ENCODE measurements at places on chromosomes 12 and 14.

- no peak for DNase-seq
Measured at GRCh38 chr12:46332260-46332659, 40.3 kb downstream of the SLC38A2 start.

DNA sequence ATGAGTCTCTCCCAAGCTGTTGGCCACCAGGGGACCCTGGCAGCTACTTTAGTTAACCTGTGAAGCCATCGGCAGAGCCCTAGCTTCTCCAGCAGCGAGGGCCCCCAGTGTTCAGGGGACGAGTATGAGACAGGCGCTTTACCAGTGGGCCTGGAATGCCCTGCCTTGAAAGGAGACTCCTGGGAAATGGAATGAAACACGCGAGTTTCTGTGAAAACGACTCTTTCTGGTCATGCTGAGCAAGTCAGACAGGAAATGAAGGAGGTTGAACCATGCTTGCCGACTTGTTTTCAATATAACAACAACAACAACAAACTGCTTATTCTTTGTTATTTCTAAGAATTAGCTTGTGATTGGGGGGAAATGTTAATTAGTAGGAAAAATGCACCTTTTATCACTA, 42.9 kb downstream of the SFSWAP start:
- no peak for DNase-seq

GRCh38 chr14:95237958-95238340, 80.6 kb upstream of the DICER1 start:
- no peak for DNase-seq

GRCh38 chr12:51823875-51824565, 24.5 kb downstream of the FIGNL2 start:
- no peak for DNase-seq

- DNase-seq: no peak
Measured at GRCh38 chr12:9143929-9144729, 28.4 kb upstream of the A2M start.

Data from HL-60 (cell line).